Anterior cingulate cortex (tissue), 58 donors: ENCODE measurements at places on chromosomes 7 and 10.

- no peak for DNase-seq
Measured at GRCh38 chr7:119918185-119918584, 354.8 kb upstream of the KCND2 start.

DNA sequence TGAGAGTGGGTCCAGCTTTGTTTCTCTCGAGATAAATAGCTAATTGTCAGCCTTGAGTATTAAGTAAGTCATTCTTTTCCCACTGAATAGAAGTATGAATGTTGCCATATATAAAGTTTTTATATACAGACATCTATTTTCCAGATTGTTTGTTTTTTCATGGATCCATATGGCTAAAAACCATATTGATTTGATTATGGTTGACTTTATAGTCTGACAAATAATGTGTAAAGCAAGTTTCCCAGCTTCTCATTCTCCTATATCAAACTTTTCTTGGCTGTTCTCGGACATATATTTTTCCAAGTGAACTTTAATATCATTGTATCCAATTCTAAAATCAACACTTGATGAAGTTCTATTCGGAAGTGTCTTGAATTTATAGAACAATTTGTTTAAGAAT, 352.4 kb upstream of the MEOX2 start:
- no peak for DNase-seq

DNA sequence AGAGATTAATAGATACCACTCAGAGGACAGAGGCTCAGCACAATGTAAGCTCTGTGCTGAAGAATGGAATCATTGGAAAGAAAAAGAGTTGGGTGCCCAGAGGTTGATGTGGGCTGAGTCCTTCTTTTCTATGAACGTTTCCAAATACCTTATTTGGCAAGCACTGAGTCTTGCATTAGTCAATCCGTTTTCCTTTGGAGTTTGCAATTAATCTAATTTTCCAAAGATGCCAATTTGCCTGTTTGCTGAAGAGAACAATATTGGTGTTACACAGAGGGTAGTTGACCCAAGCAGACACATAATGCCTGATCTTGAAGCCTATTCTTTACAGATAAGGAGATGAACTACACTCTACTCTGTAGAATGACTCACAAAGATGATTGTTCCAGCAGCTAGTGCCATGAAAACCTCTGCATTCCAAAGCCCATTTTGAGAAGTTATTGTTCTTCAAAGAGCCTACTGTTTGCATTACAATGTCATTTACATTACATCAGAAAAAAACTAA, 55.4 kb upstream of the MET start:
- DNase-seq: no peak

DNA sequence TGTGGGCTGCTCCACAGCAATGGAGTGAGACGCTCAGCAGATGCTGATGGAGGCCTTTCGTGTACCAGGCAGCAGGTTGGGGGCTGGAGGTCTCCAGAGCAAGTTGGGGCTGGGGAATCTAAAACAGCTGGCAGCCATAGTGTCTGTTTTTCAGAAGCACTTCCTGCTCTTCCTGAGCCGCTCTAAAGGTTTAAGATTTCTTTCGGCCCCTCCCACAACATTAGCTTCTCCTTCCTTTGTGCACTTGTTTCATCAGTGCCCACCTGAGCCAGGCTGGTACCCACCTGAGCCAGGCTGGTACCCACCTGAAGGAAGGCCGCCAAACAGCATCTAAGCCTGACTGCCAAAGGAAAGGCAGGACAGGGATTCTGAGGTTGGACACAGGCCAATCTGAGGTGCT, 18.4 kb upstream of the WAPL start:
- no peak for DNase-seq

- no peak for DNase-seq
Measured at GRCh38 chr7:22827563-22827962, 4.9 kb upstream of the TOMM7 start.

GRCh38 chr7:114703677-114704076, 218.2 kb upstream of the MDFIC start:
- DNase-seq: no peak
